GM20000 (cell line): ENCODE measurements at places on chromosomes 2 and 18.

DNA sequence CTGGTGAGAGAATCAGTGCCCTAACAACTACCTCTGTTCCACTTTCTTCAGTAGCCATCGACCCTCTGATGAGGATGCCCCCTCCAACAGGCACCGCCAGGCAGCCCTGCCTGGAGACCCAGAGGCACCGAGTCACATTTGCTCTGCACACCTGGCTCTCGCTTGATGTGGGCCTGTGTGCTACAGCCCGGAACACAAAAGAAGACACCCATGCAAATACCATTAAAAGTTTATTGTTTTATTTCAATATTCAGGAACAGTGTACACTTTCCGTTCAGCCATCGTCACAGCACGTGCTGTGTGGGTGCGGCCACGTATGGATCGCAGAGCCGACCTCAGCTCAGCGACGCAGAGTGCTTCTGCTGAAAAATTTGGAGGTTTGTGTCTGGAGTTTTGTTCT, 154.0 kb downstream of the MBP start:
- no peak for DNase-seq

GRCh38 chr2:115609978-115610377, 1167.5 kb downstream of the DPP10 start:
- no peak for DNase-seq

GRCh38 chr18:37537868-37538525, 27.6 kb downstream of the CELF4 start:
- peak; percentile 82 for DNase-seq

DNA sequence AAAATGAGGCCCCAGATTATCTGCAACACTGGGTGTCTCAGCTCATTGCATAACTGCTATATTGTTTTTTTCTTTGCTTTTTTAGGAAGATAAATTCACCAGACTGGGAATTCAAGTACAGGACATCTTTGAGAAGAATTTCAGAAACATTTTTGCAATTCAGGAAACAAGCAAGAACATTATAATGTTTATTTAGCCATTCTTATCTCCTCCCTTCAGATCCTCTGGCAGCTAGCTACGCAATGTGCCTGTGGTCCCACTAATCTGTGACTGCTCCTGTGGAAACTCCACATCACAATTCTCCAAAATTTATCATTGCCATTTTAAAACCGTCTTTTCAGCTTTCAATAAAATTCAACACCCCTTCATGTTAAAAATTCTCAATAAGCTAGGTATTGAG, 126.8 kb downstream of the SP100 start:
- no peak for DNase-seq

DNA sequence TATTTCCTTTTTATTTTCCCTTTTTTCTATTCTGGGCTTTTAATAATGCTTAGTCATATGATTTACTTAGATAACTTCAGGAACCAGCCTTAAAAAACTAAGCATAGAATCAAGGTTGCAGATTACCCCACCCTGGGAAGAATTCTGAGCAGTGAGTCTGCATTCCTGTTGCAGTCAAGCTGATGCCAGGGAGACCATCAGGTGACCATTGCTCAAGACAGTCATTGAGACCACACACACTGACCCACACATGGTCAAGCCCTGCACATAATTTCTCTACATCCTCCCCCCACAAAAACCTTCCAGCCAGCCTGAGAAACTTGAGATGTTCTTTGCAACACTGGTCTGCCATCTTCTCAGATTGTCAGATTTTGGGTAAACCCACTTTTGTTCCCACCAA, 83.9 kb downstream of the SH3YL1 start:
- DNase-seq, result no peak

GRCh38 chr2:163397451-163397850, 338.4 kb downstream of the FIGN start:
- no peak for DNase-seq

- DNase-seq, result no peak
These were observed 171.9 kb downstream of the ARHGAP28 start for GRCh38 chr18:6901286-6901926.
